ENCODE measurements at places on chromosomes 7 and 10.

GRCh38 chr7:36440880-36441279, 51.2 kb downstream of the ANLN start:
- DNase-seq = no peak

DNA sequence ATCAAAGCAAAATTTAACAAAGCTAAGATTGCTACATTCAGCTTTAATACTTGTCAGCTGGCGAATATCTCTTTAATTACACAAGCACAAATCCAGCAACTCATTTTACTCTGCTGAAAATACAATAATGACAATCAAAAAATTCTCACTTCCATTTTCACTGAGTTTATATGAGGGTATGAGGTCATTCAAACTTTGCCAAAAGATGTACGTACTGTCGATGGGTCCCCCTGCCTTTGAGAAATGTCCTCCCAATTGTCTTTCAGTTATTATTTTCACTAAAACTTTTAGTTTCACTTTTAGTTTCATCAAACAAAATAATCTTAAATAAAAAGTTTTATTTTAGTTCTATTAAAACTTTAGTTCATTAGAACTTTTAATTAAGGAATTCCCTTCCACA, 159.5 kb upstream of the WDR11 start:
- no peak for DNase-seq

DNA sequence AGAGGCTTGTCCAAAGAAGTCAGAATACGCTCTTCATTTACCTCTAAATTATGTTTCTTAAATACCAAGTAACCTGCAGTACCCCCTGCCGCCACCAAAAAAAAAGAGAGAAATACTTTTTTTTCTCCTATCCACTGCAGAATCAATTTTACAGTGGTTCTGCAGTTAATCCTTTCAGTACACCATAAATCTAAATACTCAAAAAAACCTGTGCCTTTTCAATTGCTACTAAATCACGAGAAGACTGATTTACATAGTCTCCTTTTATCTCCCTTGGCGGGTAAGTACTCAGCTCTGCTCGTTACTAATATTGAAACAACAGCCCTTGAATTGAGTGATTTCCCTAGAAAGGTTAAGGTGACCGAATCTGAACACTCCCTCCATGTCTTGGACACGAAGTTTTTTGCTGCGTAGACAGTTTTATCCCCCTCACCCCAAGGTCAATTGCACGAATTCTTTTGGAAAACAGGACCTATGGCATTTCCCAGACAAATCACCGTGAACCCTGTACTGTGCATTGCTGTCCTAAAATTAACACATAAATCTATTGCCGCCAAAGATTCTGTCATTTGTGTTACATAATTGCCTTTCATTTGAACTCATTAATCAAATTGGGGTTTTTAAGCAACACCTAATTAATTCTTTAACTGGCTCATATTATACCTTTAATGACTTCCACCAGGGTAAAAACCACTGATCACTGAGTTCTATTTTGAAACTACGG, 512 bp upstream of the VIM start:
- DNase-seq = no peak

DNA sequence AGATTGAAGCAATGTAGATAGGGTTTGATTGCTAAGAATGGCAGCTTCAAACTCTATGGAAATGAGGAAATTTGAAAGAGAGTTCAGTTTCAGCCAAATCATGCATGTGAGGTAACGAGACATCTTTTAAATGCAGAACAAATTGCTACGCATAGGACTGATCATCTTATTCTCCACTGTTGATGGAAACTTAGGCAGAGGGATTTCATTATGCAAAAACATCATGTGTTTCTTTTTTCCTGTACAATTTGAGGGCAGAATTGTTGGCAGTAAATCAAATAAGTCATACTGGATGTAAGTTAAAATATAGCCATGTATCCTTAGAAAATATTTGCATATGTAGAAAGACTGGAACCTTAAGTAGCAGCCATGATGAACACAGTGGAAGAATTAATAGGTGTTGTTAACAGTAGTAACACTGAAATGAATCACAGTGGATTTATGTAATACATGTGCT, 327.4 kb downstream of the CDK14 start:
- DNase-seq = no peak

- DNase-seq = no peak
These were observed 10.2 kb downstream of the ATP6V0E2 start for GRCh38 chr7:149884016-149884415.

DNA sequence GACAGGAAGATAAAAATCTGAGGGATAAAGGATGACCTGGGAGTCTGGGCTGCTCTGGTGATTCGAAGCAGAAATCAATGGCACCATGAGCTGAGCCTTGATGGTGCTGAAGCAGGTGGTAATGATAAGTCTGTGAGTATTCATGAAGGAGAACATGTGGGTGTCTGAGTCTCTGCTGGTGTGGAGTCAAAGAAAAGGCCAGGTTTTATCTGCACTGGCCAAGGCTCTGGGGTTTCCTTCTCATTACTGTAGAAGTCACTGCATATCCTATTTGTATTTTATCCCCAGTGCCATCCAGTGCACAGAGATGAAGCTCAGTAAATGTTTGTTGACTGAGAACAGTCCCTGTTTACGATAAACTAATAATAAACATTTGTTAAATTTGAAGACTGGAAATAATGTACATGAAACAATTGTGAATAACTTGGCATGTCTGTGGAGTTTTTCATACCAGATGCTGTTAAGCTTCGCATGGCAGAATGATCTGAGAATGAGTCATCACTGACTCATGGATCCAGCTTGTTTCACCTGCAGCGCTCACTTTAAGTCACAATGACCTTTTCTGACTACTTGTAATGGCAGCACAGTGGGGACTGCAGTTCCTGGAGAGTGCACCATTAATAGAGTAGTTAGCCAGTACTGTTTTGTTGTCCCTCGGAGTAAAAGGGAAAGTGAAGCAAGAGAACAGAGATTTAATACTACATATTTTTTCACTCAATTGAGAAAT, 538.5 kb downstream of the HTR7 start:
- DNase-seq = no peak

GRCh38 chr10:11846542-11846941, 23.4 kb downstream of the PROSER2 start:
- no peak for DNase-seq

DNA sequence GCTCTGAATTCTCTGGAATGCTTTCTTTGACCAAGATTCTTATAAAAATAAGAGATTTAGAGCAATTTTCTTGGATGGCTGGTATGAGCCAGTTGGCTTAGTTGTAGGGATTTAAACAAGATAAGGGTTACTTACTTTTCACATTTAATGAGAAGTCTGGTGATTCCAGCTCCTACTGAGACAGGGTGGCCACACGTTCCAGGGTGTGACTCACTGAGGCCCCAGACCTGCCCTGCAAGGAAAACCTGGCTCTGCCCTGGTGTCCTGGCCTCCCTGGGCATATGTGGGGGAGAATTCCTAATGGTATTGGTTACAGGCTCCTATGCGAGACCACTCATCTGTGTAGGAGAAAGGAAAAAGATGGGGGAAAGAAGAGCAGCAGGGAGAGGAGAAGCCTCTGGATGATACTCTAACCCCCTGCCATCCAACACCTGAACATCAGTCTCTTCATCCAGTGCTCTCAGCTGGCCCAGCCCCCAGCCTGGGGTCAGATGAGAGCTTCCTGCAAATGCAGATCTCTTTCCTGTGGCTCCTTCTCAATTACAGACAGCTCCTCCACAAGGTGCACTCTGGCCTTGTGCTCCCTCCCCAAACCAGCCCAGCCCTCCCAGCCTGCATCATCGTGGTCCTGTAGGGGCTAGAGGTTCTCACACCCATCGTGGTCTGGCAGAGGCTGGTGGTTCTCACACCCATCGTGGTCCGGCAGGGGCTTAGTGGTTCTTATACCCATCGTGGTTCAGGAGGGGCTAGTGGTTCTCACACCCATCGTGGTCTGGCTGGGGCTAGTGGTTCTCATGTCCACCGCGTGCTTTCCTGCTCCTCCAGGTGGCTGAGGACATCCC, 139.9 kb downstream of the EGFR start:
- DNase-seq = no peak

Measured in activated CD4-positive, CD25-positive, alpha-beta regulatory T cell (primary cell).